Hepatic stellate cell (primary cell): ENCODE measurements at places on chromosomes 13 and 19.

- no peak for DNase-seq
Measured at GRCh38 chr13:41299316-41300094, 11.6 kb upstream of the NAA16 start.

- DNase-seq, result no peak
Measured at GRCh38 chr19:12314553-12314952, 18.9 kb downstream of the ZNF563 start.

DNA sequence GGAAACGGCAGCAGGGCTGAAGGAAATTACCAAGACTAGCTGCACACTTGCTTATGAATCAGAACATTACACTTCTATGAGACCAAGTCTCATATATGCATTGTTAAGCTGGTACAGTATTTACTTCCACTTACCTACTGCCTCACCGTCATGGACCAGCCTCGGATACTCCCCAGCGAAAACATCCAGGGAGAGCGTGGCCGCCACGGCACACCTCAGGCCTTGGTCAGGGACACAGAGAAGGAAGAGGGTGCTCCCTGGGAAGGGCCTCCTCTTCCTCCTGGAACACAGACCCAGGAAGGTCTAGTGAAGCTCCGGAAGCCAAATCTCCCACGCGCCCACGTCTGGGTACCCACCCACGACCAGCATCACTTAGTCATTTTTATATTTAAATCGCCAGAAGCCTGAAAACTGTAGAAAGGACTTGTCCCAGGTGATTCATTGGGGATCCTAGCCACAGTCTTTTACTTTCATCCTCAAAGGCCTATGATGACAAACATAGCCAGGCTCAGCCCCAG lies 24.4 kb upstream of the MTIF3 start:
- no peak for DNase-seq

DNA sequence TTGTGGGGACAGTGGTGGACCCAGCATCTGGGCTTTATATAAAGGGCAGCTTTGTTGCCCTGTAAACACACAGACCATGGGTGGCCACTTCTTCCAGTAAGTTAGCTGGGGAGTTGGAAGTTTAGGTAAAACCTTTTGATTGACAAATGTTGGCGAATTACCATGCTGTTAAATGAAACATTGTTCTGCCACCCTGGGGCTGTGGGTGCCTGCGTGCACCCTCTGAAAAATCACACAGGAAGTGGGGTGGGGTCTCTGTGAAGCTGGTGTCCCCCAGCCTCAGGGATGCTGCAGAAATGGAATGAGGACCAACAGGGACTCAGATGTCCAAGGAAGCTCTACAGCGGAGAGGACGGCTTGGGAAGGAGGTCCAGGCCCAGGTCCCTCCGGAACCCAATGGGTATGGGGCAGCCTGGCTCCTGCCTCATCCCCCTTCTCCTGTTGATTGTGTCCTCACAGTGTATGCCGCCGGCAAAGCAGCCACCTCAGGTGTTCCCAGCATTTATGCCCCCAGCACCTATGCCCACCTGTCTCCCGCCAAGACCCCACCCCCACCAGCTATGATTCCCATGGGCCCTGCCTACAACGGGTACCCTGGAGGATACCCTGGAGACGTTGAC lies 2.8 kb upstream of the USF2 start:
- DNase-seq, result no peak

- DNase-seq, result no peak
Measured at GRCh38 chr13:39232401-39232980, 194.2 kb downstream of the NHLRC3 start.

- no peak for DNase-seq
Measured at GRCh38 chr19:41350735-41351338, 2.9 kb downstream of the TGFB1 start.

GRCh38 chr19:52735734-52736133 lies 890 bp upstream of the ZNF611 start:
- peak; percentile 60 for DNase-seq

DNA sequence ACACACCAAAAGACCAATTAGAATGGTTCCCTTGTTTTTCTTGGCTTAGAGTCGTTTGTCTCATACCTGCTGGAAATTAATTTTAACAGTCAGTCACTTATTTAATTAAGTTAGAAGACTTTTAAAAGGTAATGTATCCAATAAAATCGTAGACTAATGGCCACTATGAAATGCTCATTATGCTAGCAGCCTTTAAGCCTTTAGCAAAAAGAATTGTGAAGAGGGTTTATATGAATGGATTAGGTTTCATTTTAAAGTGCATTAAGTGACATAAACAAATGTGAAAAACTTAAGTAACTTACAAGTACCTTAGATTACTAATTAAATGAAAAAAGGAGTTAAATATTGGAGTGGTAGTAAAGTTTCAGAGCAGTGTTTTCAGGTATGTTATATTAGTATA lies 139.6 kb downstream of the RXFP2 start:
- no peak for DNase-seq

DNA sequence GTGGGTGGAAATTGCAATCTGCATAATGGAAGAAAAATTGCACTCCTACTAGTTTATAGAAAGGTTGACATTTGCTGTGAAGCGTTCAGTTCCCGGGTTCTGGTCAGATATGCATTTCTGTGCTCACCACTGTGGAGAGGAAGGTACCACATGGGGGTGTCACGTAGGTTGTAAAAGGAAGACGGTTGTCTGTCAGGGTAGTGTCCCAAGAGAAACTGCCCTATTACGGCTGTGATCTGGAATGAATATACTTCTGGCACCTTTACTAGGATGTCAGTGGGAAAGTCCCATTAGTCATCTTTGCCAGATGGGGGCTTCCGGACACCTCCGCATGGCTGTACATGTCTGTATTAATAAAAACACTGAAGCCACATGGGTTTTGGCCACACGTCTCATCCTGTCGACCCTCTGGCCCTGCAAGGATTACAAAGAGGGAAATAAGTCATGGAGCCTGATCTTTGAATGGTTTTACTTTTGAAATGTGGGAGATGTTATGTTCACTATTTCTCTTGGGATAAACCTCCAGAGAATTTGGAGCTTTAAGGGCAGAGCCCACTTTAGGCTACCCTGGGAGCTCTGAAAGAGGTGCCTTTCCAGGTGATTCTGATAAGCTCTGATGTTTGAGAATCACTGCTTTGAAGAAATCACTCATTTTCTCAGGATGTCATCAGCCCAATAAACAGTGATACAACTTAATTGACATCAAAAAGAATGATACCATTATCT lies 133.9 kb downstream of the AKAP11 start:
- DNase-seq, result no peak

GRCh38 chr13:29474991-29475390 lies 120.5 kb downstream of the SLC7A1 start:
- DNase-seq, result no peak

DNA sequence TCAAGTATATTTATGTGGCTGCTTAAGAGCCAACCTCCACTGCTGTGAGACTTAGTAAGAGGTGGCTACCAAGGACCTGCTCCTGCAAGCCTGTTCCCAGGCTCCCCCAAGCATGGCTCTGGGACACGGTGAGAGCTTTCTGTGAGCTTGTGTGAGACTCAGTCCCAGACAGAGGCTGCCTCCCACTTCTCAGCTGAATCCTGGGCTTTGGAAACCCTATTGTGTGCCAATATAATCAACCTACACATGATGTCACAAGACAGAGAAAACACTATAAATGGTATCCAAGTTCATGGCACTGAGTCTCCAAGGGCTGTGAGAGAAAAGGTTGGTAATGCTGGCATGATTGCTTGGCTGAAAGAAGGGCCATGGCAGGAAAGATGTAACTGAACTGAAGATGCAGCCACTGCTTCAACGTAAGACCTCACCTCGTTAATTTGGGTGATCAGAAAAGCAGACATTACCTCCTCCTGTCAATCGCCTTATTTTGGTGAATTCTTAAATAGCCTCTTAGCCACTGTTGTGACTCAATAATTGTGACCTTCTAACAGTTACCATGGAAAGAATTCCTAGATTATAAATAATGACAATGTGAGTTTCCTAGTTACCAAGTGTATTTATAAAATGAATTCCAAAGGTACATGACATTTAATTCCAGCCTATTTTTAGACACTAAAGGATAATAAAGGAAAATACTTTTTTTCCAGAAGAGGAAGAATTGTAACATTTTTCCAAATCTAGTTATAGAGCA lies 332.0 kb downstream of the IRS2 start:
- DNase-seq, result peak; percentile 13

DNA sequence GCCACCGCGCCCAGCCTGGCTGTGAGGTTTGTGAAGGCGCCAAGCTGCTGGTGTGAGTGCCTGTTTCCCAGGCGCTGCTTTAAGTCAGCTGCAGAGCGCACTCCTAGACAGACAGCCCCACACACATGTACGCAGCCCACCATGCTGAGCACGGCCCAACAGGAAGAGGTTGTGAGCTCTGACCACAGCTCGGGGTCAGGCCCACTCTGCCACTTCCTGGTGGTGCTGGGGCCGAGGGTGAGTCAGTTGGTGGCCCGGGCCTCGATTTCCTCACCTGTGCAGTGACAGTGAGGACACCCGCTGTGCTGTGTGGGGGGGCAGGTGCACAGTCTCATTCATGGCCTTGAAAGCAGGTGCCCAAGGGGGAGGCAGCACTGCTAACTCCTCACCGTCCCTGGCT lies 106.7 kb downstream of the KDM4B start:
- no peak for DNase-seq

GRCh38 chr13:46738055-46738454 lies 58.9 kb downstream of the ESD start:
- no peak for DNase-seq

- no peak for DNase-seq
Measured at GRCh38 chr13:111343186-111343805, 22.9 kb downstream of the TEX29 start.

GRCh38 chr19:45153339-45154063 lies 7.3 kb downstream of the NKPD1 start:
- peak; percentile 58 for DNase-seq

GRCh38 chr13:79530270-79530669 lies 49.3 kb downstream of the NDFIP2 start:
- no peak for DNase-seq

- no peak for DNase-seq
Measured at GRCh38 chr13:32588736-32589135, 2.5 kb downstream of the PDS5B start.

DNA sequence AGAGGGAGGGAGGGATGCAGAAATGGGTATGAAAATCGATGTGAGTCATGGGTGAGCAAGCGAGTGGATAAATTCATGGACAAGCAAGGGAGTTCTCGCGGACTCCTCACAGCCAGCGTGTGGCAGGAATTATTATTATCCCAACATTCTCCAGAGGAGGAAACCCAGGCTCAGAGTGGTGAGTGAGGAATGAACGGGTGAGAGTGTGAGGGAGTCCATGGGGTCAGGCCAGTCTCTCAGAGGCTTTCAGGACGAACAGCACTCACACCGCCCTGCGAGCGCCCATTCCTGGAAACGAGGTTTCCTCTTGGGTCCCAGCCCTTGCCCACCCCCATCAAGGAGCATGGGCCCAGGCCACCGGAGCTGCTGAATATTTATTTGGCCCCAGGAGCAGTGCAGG lies 6.3 kb upstream of the DNAAF3 start:
- DNase-seq, result peak; percentile 94

- no peak for DNase-seq
Measured at GRCh38 chr19:42045575-42045974, 24.4 kb downstream of the GRIK5 start.

- DNase-seq, result no peak
Measured at GRCh38 chr19:49422407-49423070, 702 bp downstream of the PTH2 start.

DNA sequence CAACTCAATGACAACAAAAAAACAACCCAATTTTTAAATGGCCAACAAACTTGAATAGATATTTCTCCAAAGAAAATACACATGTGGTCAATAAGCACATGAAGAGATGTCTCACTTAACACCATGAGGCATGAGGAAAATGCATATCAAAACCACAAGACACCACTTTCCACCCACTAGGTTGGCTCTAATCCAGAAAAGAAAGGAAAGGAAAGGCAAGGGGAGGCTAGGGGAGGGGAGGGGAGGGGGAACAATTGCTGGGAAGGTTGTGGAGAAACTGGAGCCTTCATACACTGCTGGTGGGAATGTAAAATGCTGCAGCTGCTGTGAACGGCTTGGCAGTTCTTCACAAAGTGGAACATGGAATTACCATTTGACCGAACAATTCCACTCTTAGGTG lies 854.3 kb downstream of the UQCRFS1 start:
- no peak for DNase-seq

GRCh38 chr19:2166741-2167738 lies 3.3 kb downstream of the DOT1L start:
- DNase-seq, result peak; percentile 77

GRCh38 chr13:71685072-71685471 lies 181.9 kb downstream of the DACH1 start:
- DNase-seq, result no peak

DNA sequence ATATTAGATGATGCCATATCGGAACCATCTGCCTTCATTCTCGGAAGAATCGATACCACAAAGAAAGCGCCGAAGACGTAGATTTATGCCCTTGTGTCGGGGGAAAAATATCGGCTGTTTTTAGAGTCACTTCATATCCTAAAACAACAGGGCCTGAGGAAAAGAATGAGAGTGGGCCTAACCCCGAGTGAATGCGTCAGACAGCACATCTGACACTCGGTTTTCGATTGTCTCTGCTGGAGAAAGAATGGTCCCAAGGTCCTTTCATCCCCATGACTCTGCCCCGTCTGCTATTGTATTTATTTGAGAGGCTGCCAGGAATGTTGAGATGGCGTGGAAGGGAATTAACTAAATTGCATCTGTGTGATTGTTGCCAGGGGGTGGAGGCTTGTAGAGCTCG lies 46.1 kb downstream of the CHST8 start:
- no peak for DNase-seq

DNA sequence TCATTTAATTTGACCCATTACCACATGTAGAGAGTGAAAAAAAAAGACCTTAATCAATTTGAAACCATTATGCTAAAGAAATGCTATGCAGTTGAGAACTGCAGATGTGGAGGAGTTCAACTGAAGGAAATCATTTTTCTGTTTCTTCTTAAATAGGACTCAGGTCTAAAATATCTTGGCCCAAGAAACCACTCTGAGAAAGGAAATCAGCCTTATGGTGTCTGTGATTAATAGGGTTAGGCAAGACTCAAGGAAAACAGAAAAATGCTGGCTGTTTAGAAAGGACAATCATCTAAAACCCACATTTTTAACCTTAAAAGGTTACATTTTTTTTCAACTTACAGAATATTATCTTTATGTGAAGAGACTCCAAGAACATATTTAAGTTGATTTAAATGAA lies 1.9 kb upstream of the SLITRK1 start:
- DNase-seq, result no peak

DNA sequence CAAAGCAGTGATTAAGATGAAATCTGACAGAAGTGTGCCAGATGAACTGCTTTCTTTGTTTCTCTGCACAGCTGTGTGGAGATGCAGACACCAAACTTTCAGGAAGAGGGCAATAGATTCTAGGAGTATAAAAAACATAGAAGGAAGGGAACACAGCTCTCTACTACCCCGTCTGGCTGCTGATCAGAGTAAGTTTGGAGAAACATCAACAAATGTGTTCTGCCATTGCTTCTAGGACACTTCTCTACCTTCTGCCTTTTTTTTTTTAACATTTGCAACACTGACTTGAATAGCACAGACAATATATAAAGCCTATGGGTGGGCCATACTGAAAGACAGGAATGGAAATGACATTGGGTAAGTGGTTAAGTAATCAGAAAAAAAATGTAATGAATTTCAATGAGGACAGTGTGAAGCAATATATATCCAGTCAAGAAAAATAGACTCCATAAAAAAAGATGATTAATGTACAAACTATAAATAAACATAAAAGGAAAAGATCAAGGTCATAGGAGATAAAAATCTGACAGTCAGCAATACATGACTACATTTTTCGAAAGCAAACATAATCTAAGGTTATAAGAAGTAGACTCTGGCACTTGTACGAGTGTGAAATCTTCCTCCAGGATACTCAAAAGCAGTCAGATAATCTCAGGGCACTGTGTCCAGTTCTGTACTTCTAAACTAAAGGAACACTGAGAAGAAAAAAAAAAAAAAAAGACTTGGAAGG lies 21.4 kb downstream of the NUFIP1 start:
- DNase-seq, result peak; percentile 17
